ENCODE measurements at places on chromosomes 5 and 9.

GRCh38 chr5:157148734-157149615 lies 6.3 kb upstream of the MED7 start:
- peak; percentile 56 for DNase-seq

- DNase-seq = no peak
Measured at GRCh38 chr9:136624184-136624951, 38.3 kb upstream of the EGFL7 start.

DNA sequence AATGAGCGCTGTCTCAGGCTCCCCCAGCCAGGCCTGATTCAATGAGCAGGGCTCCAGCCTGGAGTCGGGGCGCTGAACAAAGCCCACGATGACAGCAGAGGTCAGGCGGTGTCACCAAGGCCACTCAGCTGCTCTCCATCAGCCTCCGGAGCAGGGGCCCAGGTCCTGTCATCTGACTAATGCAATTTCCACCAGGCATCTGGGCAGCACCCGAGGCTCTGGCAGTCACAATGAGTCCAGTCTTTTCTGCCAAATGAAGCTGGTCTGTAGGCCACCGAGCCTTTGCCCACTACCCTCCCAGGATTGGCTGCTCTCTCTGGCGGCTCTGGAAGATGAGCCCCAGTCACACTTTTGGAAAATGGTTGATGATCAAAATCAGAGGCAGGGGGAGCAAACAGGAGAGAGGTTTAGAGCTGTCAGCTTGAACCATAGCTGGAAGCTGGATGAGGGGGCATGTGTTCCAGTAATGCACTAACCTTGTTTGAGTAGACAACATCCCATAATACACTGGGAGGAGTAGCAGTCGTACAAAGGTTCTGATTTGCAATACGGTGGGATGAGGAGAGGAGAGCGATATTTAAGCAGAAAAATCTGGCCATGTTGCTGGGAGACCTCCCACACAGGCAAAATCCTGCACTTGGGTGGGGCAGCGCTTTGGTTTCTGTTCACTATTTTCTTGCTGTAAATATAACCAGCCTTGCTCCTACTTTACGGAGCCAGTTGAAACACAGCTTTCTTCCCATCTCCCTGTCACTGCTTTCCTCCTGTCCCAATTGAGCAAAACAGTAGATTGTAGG lies 306.4 kb upstream of the PANK3 start:
- peak; percentile 98 for DNase-seq

DNA sequence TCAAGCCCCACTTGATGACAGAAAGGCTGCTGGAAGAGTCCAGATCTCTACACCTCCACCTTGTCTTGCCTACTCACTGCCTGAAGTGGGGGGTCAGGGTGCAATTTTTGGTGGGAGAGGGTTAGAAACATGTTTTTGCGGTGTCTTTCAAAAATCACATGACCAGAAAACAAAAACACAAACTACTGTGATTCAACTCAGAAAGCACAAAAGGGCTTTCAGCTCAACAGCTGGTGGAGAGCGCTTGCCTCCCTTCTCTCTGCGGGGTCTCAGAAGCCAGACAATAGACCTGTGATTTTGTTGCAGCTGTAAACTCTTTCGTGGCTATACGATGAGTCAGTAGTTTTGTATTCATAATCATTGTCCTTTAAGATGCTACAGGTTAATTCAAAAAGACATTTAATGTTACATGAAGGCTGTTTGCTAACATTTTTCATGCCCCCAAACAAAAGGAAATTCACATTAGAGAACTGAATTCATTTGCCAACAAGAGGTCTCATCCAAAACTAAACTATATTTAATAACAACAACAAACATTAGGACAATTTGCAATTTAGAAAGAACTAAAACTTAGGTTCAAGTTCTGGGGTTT lies 172.6 kb upstream of the RAI14 start:
- DNase-seq = no peak

GRCh38 chr9:114347675-114348074 lies 18.0 kb downstream of the ORM2 start:
- no peak for DNase-seq
